ENCODE measurements at places on chromosomes 5 and 9.

- DNase-seq: no peak
These were observed 28.4 kb downstream of the SPZ1 start for GRCh38 chr5:80348171-80348570.

DNA sequence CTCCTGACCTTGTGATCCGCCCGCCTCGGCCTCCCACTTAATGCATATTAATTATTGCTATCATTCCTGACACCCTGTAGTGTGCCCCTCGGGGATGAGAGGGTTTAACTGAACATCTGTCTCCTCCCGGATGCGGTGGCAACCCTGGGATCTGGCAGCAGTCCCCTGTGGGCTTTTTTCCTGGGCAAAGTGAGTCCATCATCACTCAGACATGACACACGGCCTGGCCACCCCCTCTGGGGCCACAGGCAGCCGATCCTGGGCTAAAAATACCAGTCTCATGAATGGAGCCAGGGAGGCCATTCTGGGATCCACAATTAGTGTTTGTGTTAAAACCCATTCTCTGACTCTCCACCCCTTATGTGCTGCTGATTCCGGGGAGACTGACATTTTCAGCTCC, 161.2 kb downstream of the RGS3 start:
- no peak for DNase-seq

GRCh38 chr5:84327591-84327990, 57.1 kb downstream of the EDIL3 start:
- no peak for DNase-seq

GRCh38 chr9:79617395-79617794, 45.6 kb downstream of the TLE4 start:
- DNase-seq: no peak

DNA sequence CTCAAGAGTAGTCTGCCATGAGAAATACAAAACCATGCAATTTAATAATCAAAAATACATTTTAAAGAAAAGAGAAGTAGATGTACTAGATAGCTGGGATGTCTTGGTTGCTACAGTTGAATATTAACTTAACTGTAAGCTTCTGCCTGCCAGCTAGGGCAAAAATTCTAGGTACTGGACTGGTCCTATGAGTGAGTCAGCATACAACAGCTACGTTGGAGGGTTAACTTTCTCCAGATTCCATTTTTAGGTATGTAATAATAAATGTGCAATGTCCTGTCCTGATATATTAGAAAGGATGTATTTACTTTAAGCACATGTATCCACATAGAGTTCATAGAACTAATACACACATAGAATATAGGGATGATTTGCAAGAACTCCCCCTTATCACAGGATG, 230.1 kb downstream of the CAAP1 start:
- no peak for DNase-seq

DNA sequence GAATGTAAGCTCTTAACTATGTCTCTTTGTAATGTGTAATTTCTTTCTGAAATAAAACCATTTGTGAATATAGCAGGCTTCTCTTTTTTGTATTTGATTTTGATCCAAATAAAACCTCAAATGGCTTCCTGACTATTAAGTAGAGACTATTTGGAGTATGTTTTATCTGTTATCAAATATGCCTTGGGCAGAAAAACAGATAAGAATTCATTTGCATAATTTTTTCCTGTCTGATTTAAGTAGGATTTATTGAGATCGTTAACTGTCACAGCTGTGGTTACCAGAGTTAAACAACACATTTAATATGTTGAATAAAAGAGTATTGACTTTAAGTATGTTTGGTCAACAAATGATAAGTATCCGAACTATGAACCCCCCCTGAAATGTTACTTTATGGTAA, 104.9 kb downstream of the MELK start:
- DNase-seq: no peak

DNA sequence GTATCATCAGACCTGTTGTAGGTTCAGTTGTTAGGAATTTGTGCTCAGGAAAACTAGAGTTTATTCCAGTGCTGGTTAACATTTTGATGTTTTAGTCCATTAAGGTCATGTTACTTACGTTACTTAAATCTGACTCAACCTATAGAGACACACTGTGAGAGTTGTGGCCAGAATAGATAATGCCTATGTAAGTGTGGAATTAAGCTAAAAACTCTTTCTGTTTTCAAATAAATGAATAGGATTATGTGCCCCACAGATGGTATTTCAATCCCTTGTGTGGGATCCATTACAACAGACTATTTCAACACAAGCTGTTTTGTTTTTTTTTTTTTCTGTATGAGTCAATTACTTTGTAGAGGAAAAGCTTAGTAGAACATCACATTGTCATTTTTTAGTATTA, 68.1 kb downstream of the MEGF10 start:
- no peak for DNase-seq

DNA sequence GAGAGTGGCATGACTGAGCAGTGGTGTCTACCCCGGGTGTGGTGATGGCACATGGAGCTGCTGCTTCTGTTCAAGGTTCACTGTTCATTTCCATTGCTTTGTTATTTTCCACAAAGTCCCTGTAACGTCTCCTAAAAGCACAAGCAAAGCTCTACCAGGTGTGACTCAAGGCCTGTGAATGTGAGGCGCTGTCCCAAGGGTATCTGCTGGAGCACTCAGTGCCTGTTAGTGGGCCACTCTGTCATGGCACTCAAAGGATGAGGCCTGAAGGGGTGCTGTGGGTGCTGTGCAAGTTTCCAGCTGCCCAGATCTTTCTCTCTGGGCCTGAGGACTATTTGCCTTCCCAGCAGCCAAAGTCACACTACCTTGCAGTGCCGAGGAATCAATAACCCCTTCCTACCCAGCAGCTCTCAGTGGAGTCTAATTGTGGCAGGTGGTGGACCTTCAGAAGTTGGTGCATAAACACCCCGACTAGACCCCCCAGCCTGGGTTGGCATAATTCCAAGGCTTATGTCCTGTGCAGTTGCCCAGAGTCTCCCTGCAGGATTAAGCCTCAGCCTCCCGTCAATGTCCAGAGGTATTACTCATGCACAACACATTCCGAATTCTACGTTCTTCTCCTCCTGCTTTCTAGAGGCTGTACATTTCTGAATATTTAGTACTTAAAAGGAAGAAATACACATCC, 17.4 kb upstream of the PTCH1 start:
- no peak for DNase-seq

GRCh38 chr9:106981396-106982287, 118.7 kb downstream of the ZNF462 start:
- DNase-seq: no peak

GRCh38 chr5:116242343-116242742, 157.5 kb downstream of the COMMD10 start:
- DNase-seq: no peak

DNA sequence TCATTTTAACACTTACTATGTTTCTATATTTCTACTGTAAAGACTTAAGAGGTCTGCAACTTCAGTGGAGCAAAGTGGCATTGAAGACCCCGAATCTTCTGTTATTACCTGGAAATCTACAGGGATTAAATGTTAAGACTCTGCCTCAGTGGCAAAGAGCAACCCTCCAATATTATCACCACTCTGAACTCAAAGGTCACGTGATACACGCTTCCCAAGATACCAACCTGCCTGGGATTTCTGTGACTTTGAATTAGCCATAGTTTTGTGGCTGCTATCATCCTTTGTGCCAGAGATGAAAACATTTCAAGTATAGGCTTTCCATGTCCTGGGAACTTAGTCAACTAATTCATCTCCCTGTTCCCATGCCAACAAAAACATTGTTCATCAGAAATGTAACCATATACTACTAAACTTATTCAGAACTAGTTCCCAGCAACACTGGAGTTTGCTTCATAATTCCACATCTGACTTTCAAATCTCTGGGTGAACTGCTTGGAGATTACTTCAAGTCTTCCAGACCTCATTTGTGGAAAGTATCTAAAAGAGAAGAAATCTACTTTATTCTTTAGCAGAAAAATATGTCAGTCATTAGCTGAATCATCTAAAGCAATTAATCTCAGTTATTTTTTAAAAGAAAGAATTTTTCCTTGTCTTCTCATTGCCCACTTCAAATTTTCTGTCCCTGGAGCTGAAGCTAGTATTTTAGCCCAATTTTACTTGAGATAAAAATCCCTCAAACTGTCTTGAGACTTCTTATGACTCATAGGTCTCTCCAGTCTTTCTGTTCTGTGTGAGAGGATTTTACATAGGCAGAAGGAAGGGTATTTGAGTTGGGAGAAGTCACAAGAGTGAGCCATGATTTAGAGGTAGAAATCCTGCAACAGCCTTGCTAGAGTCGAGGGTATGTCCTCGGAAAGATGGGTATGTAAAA, 83.0 kb downstream of the ZNF462 start:
- DNase-seq: no peak

DNA sequence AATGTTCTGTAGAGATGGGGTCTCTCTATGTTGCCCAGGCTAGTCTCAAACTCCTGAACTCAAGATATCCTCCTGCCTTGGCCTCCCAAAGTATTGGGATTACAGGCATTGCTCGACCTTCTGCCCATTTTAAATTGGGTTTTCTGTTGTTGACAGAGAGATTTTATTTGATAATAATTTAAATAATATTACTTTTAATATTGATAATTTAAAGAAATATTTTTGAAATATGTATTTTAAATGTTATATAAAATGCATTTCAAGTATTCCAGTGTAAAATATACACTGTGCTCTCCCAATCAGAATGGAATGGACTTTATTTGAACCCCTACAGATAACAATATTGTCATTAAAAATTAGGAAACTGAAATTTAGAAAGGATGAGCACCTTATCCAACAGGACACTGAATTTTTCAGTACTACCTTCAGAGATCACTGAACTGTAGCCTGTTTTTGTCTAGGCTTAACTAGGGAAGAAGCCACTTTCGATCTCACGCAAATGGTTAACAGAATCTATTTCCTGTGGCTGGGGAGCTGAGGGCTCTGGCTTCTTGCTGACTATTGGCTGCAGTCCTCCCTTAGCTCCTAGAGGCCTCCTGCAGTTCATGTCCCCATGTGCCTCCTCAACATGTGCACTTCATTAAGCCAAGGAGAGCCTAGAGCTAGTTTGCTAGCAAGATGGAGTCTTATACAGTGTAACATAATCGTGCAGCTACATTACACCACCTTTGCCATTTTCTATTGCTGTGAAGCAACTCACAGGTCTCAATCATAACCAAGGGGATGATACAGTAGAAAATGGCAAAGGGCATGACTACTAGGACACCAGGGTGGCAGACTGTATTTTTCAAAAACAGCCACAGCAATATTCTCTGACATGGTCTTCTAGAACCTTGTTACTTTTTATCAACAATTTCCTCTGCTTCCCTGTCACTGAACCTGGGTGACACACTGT, 150.0 kb downstream of the CDC42SE2 start:
- DNase-seq: no peak

GRCh38 chr5:35046774-35047173, 975 bp downstream of the AGXT2 start:
- DNase-seq: no peak

- DNase-seq: no peak
These were observed 123.7 kb downstream of the INSYN2B start for GRCh38 chr5:169856571-169856970.

GRCh38 chr5:127589309-127590030, 59.4 kb upstream of the CTXN3 start:
- DNase-seq: no peak

DNA sequence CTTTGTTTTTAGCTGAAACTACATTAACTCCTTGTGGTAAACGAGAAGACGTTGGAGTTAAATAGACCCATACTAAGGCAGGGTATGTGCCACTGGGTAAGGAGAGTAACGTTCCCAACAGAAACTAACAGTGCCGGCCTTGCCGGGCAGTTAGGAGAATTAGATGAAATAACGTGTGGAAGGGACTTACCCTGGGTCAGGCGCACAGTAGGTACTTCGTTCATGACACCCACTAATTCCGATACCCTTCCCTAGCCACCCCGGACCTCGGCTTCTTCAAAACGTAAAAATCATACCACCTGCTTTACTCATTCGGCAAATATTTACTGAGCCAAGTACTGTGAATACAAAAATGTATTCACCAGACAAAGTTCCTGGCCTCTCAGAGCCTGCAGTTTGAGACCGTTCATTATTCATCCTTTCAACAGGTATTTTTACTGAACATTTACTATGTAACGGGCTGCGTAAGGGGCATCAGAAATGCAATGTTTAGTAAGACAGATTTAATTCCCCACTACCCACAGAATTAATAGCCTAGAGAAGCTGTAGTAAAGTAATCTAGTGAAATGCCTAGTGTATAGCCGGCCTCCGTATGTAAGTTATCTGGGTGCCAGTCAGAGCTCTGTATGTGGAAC, 3.2 kb upstream of the SMIM23 start:
- DNase-seq: no peak

- no peak for DNase-seq
These were observed 23.2 kb downstream of the XPA start for GRCh38 chr9:97673922-97674321.

DNA sequence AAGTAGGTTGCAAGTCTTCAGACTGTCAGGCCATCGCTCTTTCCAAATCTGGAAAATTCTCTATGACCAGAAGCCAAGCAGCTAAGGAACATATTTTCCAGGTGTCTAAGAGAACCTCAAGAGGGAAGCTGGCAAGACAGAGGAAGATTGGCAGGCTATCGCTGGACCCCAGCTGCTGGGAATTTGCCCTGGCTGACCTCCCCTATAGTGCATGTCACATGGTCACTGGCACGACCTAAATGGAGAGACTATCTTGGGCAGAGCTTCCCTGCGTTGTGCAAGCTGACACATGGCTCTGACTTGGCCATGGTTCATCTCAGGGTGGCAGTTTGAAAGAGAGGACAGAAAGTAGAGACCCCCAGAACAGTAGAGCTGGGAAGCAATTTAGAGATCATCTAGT, 104.9 kb upstream of the ZNF618 start:
- no peak for DNase-seq

GRCh38 chr5:87027570-87027969, 240.1 kb upstream of the RASA1 start:
- no peak for DNase-seq
